ENCODE measurements at places on chromosomes 2 and 18.

- DNase-seq: no peak
These were observed 424.1 kb downstream of the ERBB4 start for GRCh38 chr2:212114489-212114888.

DNA sequence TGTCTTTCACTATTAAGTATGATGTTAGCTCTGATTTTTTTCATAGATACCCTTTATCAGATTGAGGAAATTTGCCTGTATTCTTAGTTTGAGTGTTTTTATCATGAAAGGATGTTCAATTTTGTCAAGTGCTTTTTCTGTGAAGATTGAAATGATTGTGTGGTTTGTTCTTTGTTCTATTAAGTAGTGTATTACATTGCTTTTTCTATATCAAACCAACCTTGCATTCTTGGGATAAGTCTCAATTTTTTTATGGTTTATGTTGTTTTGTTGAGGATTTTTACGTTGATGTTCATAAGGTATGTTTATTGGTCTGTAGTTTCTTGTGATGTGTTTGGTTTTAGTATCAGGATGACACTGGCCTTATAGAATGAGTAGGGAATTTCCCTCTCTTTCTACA is 19.1 kb downstream of the PDK1 start:
- DNase-seq: no peak

GRCh38 chr2:157839822-157840221 is 36.3 kb downstream of the ACVR1 start:
- no peak for DNase-seq

GRCh38 chr2:149991576-149991975 is 404.0 kb upstream of the MMADHC start:
- DNase-seq: no peak

DNA sequence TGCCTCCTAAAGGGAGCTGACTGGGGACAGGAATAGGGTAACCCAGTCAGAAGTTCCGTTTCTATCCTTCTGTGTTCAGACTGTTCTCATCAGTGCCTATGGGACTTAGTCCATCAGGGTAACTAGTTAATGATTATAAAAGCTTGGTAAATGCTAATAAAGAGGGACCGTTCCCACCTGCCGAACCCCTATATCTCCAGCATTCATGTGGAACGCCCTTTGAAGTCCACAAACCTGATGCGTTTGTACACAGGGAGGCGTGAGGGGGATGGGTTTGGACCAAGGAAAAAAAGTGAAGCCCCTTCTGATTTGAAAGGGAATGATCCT is 112.9 kb downstream of the CDK15 start:
- DNase-seq: no peak

DNA sequence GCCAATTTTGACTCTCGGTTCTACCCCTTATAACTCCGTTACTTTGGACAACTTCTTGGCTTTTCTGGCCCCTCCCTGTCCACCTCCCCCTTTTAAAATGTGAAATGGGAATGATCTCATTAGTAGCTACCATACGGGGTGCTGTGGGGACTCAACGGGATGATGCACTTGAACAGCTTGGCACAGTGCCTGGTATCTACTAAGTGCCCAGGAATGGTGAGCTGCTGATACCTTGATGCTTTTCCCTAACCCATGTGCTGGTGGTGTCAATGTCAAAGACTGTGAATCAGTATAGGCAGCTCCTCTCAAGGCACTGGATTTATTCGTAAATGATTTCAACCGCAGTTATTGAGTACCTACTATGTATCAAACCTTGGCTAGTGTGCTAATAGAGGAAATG is 204.2 kb downstream of the LOXHD1 start:
- peak; percentile 45 for DNase-seq

GRCh38 chr2:19538411-19538963 is 180.1 kb upstream of the OSR1 start:
- no peak for DNase-seq

- DNase-seq: no peak
These were observed 30.6 kb downstream of the SEPTIN10 start for GRCh38 chr2:109582928-109583895.

All from NCI-H2171 (cell line).